Activated CD8-positive, alpha-beta memory T cell treated with anti-CD3 and anti-CD28 coated beads, Interleukin-2, amount 10 ng/mL, durations not matched to agents 7 days and 5 days (primary cell): ENCODE measurements at places on chromosomes 12 and 14. TPM values are rescaled to one million over a fixed set of nuclear protein-coding genes. Genes with fewer than 3 reads are reported as not detected.
A peak's percentile ranks its signal among the peaks of the same experiment; 100 is the strongest.

DNA sequence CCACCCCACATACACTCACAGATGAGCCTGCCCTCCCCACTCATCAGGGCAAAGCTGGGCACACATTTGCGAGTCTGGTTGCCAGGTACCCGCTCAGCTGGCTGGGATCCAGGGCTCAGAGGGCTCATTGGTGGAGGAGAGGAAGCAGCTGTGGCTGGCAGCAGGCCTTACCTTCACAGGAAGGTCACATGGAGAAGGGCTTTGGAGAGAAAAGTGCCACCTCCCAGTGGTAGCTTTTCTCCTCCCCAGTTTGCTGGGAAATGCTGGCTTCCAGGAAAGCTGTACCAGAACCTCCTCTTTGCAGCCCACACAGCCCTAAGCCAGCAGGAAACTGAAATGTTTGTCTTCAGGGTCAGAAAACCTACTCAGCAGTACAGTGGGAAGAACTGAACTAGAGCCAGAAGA, 55.6 kb downstream of the LGMN start:
- H3K27ac ChIP-seq = no peak overlapping the region
- H3K4me1 ChIP-seq = peaks cover 10% of the 10 kb centered on the region
- DNase-seq = no peak
- peaks cover 2% of the 10 kb centered on the region for H3K36me3 ChIP-seq

DNA sequence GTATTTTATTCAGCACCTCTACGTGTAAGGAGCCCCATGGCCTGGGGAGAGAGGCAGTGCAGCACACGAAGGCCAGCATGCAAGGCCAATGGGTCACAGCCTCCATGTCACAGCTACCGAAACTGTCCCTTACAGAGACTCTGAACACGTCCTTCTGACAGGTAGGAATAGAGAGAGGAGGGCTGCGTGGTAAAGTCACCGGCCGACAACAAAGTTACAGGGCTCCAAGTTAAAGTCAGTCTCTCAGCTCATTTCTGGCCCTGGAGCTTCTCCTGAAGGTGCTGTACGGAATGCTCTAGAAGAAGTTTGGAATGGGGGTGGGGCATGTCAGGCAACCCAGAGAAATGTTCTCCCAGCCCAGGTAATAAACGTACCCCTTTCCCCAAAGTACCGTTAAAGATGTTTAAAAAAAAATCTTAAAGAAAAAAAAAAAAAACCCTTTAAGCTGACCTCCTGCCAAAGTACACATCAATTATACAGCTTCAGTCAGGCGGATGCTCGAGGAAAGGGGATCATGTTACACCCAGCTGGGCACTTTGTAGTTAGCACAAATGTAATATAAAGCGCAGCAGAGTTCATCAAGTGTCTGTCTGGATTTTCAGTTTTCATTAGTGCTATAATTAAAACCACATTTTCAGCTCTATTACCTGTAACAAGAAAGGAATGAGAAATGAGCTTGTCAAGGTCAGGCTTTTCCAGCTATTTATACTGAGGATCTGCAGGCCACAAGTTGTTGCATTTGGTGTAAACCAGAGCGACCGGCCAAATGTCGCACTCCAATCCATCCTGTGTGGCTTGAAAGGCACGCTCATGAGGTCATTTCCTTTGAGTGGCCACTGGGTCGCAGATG, 53.3 kb upstream of the CDKN3 start:
- H3K36me3 ChIP-seq = no peaks in the 10 kb centered on the region
- peaks cover 18% of the 10 kb centered on the region for H3K27me3 ChIP-seq
- no peaks in the 10 kb centered on the region for H3K4me1 ChIP-seq

The SPTB gene
- total RNA-seq = not detected

- peaks cover 8% of the 10 kb centered on the region for H3K4me1 ChIP-seq
- DNase-seq = no peak
- no peaks in the 10 kb centered on the region for H3K27me3 ChIP-seq
- H3K4me3 ChIP-seq = no peak overlapping the region
- no peak overlapping the region for H3K27ac ChIP-seq
These were observed 38.4 kb downstream of the AKAP3 start for GRCh38 chr12:4610481-4610880.

The KIF26A gene
- 1.1 TPM for total RNA-seq

DNA sequence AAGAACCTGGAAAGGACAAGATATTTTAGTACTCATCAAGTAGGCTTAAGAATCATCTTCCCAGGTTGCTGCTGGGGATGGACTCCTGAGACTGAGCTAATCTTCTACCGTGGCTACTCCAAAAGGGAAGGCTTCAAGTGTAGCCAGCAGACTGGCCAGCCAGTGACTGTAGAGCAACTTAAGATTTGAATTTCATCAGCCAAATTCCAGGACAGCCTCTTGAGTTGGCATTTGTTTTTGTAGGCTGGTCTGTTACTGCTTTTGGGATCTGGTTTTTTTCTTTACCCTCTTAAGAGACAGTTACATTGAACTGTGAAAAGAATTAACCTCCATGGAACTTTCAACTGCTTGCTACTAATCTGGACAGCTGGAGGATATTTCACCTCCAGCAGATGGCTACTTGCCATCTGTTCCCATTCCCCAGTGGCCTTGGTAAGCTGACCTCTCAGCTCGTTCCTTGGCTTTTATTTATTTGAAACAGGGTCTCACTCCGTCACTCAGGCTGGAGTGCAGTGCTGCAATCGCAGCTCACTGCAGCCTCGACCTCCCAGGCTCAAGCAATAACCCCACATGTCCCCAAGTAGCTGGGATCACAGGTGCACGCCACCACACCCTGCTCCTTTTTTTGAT, 20.7 kb downstream of the VTI1B start:
- no peak overlapping the region for H3K4me3 ChIP-seq
- H3K27ac ChIP-seq = no peak overlapping the region
- H3K27me3 ChIP-seq = no peaks in the 10 kb centered on the region
- peaks cover 42% of the 10 kb centered on the region for H3K36me3 ChIP-seq
- DNase-seq = no peak

The CCDC175 gene
- total RNA-seq = not detected

GRCh38 chr12:54765652-54766051, 88.7 kb upstream of the MUCL1 start:
- H3K27me3 ChIP-seq = no peaks in the 10 kb centered on the region
- peak overlapping the region; percentile 12 for H3K4me3 ChIP-seq
- H3K27ac ChIP-seq = peak overlapping the region; percentile 44
- H3K4me1 ChIP-seq = peaks cover 6% of the 10 kb centered on the region

DNA sequence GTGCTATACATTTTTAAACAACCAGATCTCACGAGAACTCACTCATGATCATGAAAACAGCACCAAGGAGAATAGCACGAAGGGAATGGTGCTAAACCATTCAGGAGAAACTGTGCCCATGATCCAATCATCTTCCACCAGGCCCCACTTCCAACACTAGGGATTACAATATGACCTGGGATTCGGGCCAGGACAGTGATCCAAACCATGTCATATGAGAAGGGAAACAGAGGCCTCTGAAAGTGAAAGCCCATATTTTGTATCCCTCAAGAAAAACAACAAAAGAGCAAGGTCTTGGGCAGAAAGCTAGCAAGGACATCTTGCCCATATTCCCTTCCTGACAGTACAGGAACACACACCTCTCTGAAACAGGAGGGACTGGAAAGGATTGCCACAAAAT, 163.9 kb upstream of the VASH1 start:
- DNase-seq = no peak
- no peak overlapping the region for H3K27ac ChIP-seq
- no peaks in the 10 kb centered on the region for H3K4me1 ChIP-seq
- no peak overlapping the region for H3K4me3 ChIP-seq

The PSMB11 gene
- not detected for total RNA-seq

The TSPAN8 gene
- total RNA-seq = not detected

GRCh38 chr12:68290126-68290525, 36.7 kb upstream of the IL22 start:
- H3K27me3 ChIP-seq = peaks cover 7% of the 10 kb centered on the region
- H3K36me3 ChIP-seq = peaks cover 28% of the 10 kb centered on the region
- peaks cover 36% of the 10 kb centered on the region for H3K4me1 ChIP-seq
- peak overlapping the region; percentile 16 for H3K27ac ChIP-seq

- no peak overlapping the region for H3K27ac ChIP-seq
- peaks cover 50% of the 10 kb centered on the region for H3K27me3 ChIP-seq
- no peak overlapping the region for H3K4me3 ChIP-seq
- no peaks in the 10 kb centered on the region for H3K36me3 ChIP-seq
- no peak for DNase-seq
These were observed 632 bp downstream of the NYNRIN start for GRCh38 chr14:24399447-24399822.

The NDRG2 gene
- 2.1 TPM for total RNA-seq

The CLEC2A gene
- not detected for total RNA-seq

DNA sequence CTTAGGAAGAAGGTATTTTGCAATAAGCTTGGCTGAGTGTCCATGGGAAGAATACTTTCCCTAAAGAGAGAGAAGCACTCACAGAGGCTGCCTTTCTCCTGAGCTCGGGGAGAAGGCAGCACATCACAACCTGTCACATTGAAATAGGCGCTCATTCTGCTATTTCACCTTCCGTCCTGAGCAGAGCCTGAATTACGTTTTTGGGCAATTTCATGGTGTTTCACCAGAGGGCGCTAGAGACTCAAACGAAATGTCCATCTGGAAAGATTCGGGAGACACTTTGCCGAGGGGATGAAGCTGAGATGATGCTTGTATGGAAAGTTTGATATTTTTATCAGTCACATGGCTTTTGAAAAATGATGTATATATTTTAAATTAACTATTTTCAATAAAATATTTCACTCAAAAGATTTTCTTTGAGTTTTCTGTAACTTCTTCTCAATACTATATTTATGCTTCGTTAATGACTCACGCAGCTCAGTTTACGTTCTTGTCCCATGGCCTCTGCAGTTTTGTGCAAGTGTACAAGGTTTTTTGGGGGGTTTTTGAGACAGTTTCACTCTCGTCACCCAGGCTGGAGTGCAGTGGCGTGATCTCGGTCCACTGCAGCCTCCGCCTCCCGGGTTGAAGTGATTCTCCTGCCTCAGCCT, 17.4 kb upstream of the B4GALNT3 start:
- H3K4me3 ChIP-seq = no peak overlapping the region
- H3K27me3 ChIP-seq = no peaks in the 10 kb centered on the region
- no peaks in the 10 kb centered on the region for H3K4me1 ChIP-seq
- H3K27ac ChIP-seq = no peak overlapping the region

The CLEC4D gene
- not detected for total RNA-seq

The STYK1 gene
- 16.1 TPM for total RNA-seq

DNA sequence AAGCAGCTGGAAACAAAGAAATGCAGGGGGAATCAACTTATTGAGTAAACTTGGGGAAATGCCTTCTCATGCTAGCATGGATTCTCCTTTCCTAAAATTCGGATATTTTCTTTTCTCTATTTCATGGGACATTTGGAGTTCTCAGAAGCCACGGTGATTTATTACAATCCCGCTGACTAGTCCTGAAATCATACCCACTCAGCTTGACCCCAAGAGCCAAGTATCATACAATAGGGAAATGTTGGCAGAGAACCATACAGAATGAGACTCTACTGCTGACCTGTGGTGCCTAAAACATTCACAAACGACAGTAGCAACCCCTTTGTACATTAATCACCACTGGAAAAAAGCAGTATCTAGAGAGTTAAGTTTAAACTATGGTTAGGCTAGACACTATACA, 112.4 kb downstream of the KICS2 start:
- H3K27ac ChIP-seq = no peak overlapping the region
- H3K4me1 ChIP-seq = no peaks in the 10 kb centered on the region

GRCh38 chr14:72701237-72701565, 192.7 kb downstream of the DPF3 start:
- peaks cover 6% of the 10 kb centered on the region for H3K27me3 ChIP-seq
- H3K27ac ChIP-seq = no peak overlapping the region
- H3K4me3 ChIP-seq = no peak overlapping the region

The ADAMTS20 gene
- total RNA-seq = not detected

DNA sequence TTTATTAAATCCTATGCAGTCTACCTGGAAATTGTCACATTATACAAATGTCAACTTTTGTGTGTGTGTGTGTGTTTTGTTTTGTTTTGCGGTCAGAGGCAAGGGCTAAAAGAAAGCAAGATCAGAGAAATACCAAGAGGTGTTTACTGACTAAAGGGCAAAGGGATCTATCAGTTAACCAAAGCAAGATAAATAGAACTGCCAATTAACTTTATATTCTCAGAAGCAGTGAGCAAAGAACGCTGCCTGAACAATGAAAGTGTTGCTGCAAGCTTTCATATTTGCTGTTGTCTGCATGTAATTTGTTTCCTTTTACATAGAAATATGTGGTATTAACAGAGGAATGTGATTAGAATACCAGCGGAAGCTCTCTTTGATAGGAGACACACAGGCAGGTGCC, 30.9 kb downstream of the CCDC60 start:
- H3K36me3 ChIP-seq = no peaks in the 10 kb centered on the region
- peaks cover 9% of the 10 kb centered on the region for H3K27me3 ChIP-seq
- no peak for DNase-seq

The DDN gene
- 0.66 TPM for total RNA-seq

The TEX52 gene
- total RNA-seq = not detected

The PRORP gene
- total RNA-seq = 31.3 TPM

The MIS18BP1 gene
- total RNA-seq = 59.8 TPM

- H3K36me3 ChIP-seq = no peaks in the 10 kb centered on the region
- peak; percentile 5 for DNase-seq
- H3K4me3 ChIP-seq = no peak overlapping the region
- H3K27ac ChIP-seq = no peak overlapping the region
These were observed 244.2 kb downstream of the DPF3 start for GRCh38 chr14:72649603-72650227.

GRCh38 chr14:68392393-68393141, 400.3 kb downstream of the ZFP36L1 start:
- DNase-seq = no peak
- no peak overlapping the region for H3K27ac ChIP-seq
- no peaks in the 10 kb centered on the region for H3K36me3 ChIP-seq
- no peaks in the 10 kb centered on the region for H3K4me1 ChIP-seq
- no peaks in the 10 kb centered on the region for H3K27me3 ChIP-seq

GRCh38 chr12:50017641-50018040, 7.7 kb downstream of the RACGAP1 start:
- H3K27me3 ChIP-seq = no peaks in the 10 kb centered on the region
- H3K4me3 ChIP-seq = no peak overlapping the region
- peaks cover 47% of the 10 kb centered on the region for H3K36me3 ChIP-seq
- DNase-seq = no peak
- H3K27ac ChIP-seq = no peak overlapping the region

- H3K27ac ChIP-seq = no peak overlapping the region
- H3K4me1 ChIP-seq = no peaks in the 10 kb centered on the region
- H3K27me3 ChIP-seq = no peaks in the 10 kb centered on the region
- H3K36me3 ChIP-seq = no peaks in the 10 kb centered on the region
- no peak for DNase-seq
These were observed 55.2 kb downstream of the SLC25A21 start for GRCh38 chr14:37116933-37117849.
